ENCODE measurements at places on chromosomes 13 and 19.

DNA sequence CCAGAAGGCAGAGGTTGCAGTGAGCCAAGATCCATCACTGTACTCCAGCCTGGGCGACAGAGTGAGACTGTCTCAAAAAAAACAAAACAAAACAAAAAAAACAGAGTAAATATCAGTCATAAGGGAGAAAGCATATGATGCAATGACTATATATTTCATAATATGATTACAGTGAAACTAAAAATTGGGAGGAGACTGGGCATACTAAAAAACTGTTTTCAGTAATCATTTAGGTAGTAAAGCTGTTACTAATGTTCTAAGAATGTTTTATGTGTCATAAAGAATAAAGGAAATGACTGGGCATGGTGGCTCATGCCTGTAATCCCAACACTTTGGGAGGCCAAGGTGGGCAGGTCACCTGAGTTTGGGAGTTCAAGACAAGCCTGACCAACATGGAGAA, 15.9 kb downstream of the ZNF573 start:
- no peak for DNase-seq

GRCh38 chr19:23991170-23991569, 76.5 kb downstream of the ZNF726 start:
- DNase-seq: peak; percentile 36

DNA sequence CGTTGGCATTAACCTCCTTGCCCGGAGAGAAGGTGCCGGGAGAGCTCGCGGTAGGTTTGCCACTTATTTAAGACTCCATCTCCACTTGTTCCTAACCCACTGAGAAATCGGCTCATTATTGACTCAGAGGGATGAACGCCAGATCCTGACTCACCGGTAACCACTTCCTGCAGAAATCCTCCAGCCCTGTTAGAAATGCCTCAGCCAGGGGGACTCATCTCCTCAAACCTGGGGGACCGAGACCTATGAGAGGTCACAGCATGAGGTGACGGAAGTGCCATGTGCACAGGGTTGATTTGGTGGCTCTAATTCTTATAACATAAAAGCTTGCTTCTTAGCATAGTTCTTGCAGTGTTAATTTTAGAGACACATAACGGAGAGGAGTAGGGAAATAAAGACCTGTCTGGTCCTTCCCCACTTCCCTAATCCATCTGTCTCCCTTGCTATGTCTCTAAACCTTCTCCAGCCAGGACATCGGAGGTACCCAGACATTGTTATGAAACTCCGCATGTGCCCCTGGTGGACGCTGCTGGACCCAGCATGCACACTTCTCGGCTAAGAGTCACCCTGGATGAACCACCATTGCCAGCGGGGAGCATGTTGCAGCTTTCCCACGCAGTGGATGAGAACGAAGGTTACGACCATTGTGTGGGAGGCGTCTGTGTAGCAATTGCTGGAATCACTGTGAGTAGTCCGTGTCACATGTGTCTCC, 158.9 kb downstream of the EFNB2 start:
- no peak for DNase-seq

DNA sequence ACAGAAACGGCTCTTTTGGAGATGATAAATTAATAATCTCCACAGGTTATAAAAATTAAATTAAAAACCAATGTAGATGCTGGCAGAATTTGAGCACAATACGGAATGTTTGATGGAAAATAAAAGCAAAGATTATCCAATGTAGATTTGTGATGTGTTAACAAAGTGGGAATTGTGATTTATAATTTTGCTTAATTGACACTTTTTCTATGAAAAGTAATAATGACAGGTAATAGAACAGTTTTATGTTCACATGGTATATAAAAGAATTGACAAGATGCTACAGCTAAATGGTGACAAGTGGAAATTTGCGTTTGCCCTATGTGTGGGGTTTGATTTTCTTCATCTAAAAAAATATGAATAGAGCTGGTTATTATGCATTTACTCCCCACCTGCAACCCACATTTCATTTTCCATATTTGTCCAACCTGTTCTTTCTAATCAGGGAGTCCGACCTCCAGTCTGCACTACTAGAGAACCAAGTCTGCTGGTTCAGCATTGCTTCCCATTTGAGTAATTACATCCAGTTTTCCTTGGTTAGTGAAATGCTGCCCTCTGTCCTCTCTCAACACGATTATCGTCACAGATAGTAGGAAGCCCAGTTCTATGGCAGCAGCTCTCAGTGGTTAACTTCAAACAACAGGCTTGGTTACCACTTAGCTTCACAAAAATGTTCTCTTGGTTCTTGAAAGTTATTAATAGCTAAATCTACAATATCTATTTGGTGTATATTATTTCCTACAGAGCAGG, 61.4 kb upstream of the SLITRK1 start:
- DNase-seq: no peak

DNA sequence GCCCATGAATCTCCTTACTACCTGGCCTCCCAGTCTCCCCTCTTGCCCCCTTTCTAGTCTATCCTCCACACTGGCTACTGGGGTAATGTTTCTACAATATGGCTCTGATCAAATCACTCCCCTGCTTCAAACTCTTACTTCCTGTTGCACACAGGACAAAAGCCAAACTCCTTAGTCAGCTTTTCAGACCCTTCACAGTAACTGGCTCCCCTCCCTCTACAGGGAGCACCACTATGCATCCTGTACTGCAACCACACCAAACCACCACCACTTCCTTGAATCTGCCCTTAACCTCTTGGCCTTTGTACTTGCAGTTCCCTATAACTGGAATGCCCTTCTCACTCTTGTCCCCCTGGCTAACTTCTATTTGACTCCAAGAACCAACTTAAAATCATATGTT, 32.2 kb downstream of the DEDD2 start:
- peak; percentile 48 for DNase-seq

GRCh38 chr13:20165417-20166257, 4.8 kb upstream of the GJA3 start:
- DNase-seq: no peak

GRCh38 chr19:38247126-38247525, 9.0 kb downstream of the PPP1R14A start:
- DNase-seq: no peak

DNA sequence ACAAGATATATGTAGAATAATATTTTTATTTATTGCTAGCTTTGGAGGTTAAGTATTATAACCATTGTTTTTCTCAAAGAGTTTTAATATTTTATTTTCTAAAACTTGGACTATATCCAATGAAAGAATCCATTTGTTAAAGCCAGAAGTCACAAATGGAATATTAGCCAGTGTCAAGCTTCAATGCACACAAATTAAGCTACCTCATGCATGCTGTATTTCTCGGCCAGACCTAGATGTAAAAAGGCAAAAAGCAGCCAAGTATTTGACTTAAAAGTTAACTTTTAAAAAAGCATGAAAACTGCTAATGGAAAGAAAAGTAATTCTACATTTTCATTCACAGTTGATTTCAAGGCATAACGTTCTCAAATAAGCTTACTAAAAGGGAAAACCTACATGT, 160.0 kb upstream of the ATXN8OS start:
- DNase-seq: no peak

- peak; percentile 13 for DNase-seq
These were observed 53.5 kb upstream of the TSC22D1 start for GRCh38 chr13:44629465-44630183.

DNA sequence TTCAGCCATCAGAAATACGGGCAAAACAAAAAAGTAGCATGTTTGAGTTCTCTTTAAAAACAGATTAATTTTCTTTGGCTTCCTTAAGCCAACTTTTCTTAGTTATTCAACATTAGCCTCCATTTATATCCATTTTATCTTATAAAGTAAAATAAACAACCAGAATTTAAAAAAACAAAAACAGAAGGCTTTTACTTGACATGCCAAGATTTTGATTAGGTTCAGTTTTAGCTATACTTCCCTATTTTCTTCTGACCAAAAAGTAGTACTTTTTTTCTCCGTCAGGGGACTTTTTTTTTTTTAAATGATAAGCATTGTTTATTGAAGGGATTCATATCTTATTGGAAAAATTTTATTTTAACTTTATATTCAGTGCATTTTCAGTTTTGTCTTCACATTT, 18.1 kb downstream of the RNASEH2B start:
- DNase-seq: no peak

- DNase-seq: no peak
These were observed 2.2 kb downstream of the UPF3A start for GRCh38 chr13:114283576-114283975.

DNA sequence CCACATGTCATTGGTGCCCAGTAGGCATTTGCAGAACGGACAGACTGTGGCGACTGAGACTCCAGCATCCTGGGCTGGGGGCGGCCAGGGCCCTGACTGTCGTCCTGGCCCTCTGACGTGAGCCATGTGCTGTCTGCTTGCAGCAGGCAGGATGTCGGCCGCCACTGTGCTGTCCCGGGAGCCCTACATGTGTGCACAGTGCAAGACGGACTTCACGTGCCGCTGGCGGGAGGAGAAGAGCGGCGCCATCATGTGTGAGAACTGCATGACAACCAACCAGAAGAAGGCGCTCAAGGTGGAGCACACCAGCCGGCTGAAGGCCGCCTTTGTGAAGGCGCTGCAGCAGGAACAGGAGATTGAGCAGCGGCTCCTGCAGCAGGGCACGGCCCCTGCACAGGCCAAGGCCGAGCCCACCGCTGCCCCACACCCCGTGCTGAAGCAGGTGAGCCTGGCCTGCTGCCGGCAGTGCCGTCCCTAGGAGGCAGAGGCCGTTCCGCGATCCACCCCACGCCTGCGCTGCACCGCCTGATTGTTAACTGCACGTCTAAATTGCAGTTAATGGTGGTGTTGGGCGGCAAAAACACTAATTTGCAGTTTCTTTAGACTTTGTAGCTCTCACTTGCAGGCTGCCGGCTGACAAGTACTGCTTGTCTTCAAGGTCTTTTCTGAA, 14.2 kb downstream of the TSSK6 start:
- no peak for DNase-seq

DNA sequence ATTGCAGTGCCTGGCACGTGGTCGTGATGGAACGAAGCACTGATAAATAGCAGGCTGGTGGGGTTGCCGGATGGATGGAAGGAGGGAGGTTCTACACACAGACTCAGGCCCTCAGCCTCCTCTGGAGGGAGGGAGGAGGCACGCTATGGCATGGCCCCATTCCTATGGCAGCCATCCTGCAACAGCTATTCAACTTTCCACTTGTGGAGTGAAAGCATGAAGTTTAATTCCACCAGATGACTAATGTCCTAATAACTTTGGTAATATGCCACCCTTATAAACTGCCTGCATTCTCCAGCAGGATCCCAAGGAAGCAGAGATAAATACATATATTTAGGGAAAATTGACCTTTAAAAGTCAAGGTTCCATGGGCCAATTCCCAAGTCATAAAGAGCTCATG, 92.4 kb downstream of the KL start:
- no peak for DNase-seq

GRCh38 chr13:46866150-46866549, 30.7 kb downstream of the HTR2A start:
- peak; percentile 40 for DNase-seq

DNA sequence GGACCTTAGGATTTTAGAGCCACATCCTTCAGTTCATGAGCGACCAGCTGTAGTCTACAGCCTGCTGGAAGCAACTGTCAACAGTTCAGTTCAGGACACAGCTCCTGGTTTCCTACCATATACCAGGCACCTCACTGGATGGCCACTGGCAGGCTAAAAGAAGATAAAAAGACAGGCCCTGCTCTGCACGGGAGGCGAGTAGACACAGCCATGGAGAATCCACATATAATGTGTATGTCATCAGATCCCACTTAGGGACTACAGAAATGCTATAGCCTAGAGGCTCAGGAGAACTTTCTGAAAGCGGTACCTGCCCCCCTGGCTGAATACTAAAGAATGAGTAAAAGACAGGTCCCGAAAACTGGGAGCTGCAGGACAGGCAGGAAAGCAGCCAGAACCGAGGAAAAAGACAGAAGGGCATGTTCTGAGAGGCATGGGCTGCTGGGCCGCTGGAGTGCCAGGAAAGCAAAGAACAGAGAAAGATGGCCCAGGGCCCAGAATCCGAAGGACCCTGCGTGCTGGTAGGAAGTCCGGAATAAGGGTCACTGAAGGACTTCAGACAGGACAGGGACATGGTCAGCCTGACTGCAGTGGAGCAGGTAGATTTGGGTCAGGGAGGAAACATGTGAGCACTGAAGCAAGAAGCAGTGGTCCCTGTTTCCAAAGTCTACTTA, 23.5 kb downstream of the DZIP1 start:
- no peak for DNase-seq

GRCh38 chr13:98226496-98226895, 49.4 kb upstream of the RNF113B start:
- peak; percentile 91 for DNase-seq

GRCh38 chr13:59873309-59873708, 290.4 kb downstream of the DIAPH3 start:
- no peak for DNase-seq

DNA sequence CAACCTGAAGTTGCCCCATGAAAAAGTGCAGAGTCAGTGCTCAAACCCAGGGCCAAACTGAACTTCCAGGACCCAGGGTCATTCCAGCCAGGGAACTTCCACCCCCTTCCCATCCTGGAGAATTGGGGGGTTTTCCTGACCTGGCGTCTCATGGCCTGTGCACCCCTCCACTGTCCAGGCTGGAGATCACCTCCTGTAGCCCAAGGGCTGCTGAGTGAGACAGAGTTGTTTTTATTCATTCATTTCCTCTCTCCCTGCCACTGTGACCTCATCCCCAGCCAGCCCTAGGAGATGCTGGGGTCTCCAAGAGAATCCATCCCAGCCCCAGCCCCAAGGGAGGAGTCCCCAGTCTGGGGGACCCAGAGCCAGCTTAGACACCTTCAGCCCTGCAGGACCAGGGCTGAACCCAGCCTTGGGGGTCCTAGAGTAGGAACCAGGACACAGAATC, 4.2 kb downstream of the FCHO1 start:
- DNase-seq: no peak

- DNase-seq: no peak
These were observed 13.3 kb downstream of the ZDHHC20 start for GRCh38 chr13:21445759-21446158.

DNA sequence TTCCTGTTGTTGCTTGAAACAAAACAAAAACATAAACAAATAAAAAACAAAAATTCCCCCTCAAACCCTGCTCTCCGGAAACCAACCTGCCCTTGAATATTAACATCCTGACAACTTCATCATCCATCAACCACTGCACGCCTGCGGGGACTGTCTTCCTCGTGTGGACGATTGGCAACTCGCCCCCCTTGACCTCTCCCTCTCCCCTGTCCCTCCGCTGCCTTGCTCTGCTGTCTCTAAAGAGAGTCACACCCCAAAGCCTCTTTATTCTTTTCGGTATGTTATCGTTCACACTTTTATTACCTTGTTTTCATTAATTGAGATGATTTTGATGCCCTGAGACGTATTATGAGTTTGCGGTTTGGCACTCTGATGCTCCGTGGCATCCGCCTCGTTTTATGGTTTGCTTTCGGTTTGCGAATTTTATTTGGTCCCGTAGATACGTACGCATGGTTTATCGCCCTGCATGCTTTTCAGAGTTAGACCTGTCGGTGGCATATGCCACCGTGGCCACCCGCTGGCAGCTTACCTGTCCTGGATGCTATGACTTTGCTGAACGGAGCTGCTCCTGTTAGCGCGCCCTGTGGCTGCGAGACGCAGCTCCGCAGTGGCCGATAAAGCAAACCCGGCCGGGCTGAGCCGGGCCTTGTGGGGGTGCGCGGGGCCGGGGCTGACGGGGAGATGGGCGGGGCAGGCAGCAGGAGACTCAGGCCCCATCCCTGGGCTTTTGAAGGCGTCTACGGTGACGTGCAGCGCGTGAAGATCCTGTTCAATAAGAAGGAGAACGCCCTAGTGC, 10.6 kb downstream of the PTBP1 start:
- no peak for DNase-seq

- peak; percentile 77 for DNase-seq
These were observed 169.2 kb upstream of the IRS2 start for GRCh38 chr13:109955598-109955997.

- no peak for DNase-seq
These were observed 56.9 kb upstream of the KCTD4 start for GRCh38 chr13:45257638-45258333.

- no peak for DNase-seq
These were observed 310.1 kb downstream of the TSHZ3 start for GRCh38 chr19:31039151-31039550.
